NCI-H69 (cell line): ENCODE measurements at places on chromosomes 5 and 9.

DNA sequence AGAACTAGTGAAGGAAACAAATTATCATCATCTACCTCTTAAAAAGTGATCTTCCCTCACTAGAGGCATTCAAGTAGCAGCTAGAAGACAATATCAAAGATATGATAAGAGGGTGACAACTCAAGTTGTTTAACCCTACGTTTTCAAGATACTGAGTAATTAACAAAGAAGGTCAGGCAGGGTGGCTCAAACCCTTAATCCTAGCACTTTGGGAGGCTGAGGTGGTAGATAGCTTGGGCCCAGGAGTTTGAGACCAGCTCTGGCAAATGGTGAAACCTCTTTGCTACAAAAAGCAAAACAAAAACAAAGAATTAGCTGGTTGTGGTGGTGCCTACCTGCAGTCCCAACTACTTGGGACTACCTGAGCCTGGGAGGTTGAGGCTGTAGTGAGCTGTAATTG, 408.2 kb upstream of the TUSC1 start:
- no peak for DNase-seq

DNA sequence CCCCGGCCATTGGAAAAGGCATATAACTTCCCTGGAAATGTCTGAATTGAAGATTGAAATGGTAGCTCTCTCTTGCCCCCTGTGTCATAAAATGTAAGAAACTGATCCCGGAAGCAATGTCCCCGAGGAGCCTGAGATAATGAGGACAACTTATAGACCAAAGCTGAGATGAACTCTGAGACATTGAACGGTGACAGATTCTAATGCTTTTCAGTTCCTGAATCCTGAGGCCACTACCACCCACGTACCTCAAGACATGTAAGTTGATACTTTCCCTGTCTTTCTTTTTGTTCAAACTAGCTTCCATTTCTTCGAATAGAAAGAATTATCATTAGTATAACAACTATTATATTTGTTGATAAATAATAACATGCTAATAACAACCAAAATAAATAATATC, 51.0 kb downstream of the KIF4B start:
- no peak for DNase-seq

DNA sequence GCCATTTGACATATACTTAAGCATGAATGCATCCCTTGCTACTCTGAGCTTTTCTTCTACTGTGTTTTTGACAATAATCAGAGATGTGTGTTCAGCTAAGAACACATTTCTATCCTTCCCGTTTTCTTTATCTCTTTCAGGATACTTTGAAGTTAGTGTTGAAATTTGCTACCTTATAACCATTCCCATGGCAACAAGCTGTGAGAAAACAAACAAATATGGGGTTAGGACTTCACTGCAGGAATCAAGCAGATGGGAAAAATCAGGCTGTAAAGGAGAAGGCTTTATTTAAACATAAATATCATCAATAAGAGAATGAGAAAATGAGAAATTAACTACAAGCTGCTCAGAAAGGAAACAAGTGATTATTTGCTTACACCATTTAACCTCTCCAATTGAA, 35.2 kb downstream of the ZCCHC9 start:
- no peak for DNase-seq

DNA sequence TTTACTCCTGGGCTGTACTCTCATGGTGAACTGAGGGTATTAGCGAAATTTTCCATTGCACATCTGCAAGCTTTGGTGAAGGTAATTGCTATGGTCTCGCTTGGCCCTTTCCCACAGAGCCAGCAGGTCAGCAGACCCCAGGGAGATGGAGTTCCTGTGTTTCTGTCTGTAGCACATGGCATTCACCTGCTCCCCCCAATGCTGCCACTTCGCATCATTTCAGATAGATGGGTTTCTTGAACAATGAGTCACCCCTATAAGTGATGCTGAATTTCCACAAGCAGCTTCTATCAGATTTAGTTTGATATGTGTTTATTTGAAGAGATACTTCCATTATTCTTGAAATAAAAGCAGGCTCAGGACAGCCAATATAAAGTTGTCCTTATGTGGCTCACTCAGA, 117.8 kb downstream of the ERCC6L2 start:
- no peak for DNase-seq

DNA sequence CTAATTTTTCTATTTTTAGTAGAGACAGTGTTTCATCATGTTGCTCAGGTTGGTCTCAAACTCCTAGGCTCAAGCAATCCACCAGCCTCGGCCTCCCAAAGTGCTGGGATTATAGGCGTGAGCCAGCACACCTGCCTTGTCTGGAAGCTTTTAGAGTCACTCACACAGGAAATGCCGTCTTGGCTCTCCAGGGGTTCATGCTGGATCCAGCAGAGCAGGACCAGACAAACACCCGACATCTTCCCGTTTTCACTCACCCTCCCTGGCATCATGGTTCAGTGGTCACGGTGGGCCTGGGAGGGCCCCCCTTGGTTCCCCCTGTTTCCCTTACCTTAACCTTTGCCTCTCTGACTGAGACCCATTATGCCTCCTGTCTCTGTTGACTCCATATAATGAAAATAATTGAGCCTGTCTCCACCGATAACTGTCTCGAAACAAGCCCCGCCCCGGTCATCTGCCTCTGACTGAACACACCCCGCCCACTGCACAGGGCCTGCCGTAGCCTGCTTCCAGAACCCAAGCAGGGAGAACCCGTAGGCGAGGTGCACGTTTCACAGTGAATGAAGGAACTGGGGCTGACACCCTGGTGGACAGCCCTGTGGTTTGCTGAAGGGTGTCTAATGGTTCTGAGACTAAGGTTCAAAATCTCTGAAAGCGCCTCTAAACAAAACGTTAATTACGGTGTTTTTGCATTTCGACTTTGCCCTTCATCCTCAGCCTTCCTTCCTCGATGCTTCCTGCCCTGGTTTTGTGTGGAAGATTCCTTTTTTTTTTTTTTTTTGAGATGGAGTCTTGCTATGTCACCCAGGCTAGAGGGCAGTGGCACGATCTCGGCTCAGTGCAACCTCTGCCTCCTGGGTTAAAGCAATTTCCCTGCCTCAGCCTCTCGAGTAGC, 39.7 kb upstream of the SPRY4 start:
- DNase-seq: peak; percentile 85

- DNase-seq: no peak
Observed at GRCh38 chr5:180596115-180596667, 4.9 kb upstream of the SCGB3A1 start.

DNA sequence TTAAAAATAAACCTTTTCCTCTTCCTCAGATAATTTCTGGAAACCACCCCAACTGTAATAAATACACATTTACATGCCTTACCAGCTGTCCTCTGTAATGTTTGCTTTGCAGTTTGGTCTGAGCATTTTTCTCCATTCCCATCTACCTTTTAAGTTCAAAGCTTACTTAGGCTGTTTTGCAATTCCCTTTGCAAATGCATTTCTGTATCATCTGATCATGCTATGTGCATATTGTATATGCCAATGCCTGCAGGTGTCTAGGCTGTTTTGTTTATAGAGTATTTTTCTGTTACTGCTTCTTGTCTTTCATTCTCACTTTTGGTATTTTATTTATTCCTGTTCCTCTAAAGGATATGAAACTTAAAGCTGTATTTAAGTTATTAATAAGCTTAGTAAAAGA, 86.3 kb downstream of the SLC44A1 start:
- no peak for DNase-seq

DNA sequence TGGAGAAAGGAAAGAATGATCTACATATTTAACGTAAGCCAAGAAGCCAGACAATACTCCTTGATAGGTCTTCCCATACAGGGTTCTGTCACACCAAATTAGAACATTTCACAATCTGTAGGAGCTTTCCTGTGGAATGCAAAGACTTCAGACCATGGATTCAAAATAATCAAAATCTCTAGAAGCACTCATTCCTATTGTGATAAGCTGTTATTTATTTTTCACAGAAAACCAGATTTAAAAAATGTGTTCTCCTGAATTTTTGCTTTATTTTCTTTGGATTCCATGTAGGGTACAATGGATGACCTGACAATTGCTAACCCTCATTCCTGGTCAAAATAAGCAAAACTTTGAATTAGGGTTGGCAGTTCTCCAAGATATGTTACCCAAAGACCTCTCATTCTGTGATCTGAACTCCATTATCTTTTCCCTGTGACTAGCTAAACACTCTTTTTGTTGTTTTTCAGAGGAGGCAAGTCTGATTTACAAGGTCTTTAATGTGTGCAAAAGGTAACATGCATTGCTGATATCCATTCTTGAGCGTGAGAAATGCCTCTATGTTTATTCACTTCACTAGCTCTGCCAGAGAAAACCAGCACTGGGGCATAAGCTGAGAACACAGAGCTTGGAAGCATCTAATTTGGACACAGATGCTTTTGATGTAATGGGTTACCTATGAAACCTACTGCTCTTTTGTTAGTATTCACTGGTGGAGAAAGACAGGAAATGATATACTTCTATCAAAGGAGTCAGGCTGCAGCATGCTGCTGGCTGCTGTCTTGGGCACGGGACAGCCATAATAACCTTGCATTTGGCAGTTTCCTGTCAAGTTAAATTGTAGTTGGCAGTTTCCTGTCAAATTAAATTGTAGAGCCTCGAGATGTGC, 31.4 kb downstream of the ACTBL2 start:
- DNase-seq: peak; percentile 80

DNA sequence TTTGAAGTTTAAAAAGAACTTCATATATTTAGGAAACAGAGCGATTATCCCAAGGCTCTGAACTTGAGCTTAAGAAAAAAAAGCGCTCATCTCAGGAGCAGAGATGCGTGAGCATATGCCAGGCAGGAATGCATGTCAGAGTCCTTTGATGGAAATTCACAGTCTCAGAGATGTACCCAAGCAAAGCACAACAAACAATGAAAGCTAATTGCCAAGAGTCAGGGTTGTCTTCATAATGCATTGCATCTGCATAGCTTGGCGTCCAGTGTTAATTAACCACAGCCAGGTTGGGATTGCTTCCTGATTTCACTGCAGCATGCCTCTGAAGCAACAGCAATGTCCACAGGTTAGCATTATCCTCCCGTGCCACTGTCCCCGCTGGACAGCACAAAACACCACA, 907.0 kb upstream of the DMAC1 start:
- peak; percentile 83 for DNase-seq

DNA sequence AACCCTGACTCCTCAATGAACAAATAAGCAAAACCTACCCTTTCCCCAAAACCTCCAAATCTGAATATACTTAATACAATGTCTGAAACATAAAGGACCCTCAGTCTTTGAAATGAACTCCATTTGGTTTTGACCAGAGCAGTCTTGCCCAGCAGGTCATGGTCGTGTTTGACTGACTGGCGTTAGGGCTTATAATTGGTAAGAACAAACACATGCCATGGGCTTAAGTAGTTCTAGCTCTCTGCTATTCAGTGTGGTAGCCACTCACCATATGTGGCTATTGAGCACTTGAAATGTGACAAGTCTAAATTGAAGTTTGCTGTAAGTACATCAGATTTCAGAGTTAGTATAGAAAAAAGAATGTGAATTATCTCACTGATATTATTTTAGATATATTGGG, 42.1 kb downstream of the LRRTM2 start:
- peak; percentile 83 for DNase-seq

- DNase-seq: peak; percentile 37
Observed at GRCh38 chr5:113806250-113806649, 292.8 kb downstream of the YTHDC2 start.

DNA sequence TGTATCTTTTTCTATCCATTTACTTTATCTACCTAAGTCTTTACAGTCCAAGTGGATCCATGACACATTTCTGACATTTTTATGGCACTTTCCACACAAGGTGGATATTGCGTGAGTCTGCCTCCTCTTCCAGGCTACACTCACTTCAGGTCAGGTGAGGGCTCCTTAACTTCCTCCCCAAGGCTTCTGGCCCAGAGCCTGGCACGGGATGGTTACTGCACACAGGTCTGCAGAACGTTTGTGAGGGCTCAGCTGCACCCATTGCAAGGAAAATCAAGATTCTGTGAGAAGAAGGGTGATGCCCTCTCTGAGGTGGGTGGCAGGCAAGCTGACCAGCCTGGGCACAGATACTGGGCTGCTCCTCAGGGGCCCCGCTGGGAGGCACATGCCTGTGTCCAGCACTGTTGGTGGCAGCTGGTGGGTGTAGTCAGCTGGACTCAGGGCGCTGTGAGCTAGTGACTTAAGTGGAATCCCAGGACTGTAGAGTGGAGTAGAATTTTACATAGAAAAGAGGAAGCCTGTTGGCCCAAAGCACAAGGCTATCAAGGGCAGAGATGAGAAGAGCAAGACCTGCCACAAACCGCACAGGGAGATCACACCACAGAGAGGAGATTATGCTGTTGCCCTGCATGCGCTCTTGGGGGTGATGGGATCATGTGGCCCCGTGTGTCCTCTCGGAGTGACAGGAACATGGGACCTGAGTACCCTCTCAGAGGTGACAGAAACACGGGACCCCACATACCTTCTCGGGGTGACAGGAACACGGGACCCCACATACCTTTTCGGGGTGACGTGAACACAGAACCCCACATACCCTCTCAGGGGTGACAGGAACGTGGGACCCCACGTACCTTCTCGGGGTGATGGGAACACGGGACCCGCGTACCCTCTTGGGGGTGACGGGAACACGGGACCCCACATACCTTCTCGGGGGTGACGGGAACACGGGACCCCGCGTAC, 21.3 kb downstream of the AHRR start:
- DNase-seq: no peak

DNA sequence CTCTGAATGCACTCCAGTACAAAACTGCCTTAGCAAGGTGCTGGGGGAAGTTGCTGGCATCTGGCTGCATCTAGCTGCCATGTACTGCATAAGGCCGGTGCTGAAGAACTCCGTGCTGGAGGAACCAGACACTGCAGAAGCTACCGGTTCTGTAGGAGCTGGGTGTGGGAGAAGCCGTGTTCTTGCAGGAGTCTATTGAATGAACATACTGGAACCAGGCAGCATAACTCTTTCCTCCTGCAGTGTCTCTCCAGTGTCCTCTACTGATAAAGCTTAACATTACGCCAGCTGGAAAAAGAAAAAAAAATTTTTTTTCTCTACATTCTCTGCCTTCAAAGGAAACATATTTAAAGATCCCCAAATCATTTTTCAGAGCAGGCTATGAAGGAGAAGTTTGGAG, 38.5 kb downstream of the VPS13A start:
- DNase-seq: peak; percentile 26

- peak; percentile 49 for DNase-seq
Observed at GRCh38 chr5:133472829-133473228, 139.5 kb downstream of the FSTL4 start.

- DNase-seq: no peak
Observed at GRCh38 chr9:77375956-77376532, 198.7 kb downstream of the VPS13A start.

GRCh38 chr9:136634904-136635303, 27.8 kb upstream of the EGFL7 start:
- DNase-seq: no peak

DNA sequence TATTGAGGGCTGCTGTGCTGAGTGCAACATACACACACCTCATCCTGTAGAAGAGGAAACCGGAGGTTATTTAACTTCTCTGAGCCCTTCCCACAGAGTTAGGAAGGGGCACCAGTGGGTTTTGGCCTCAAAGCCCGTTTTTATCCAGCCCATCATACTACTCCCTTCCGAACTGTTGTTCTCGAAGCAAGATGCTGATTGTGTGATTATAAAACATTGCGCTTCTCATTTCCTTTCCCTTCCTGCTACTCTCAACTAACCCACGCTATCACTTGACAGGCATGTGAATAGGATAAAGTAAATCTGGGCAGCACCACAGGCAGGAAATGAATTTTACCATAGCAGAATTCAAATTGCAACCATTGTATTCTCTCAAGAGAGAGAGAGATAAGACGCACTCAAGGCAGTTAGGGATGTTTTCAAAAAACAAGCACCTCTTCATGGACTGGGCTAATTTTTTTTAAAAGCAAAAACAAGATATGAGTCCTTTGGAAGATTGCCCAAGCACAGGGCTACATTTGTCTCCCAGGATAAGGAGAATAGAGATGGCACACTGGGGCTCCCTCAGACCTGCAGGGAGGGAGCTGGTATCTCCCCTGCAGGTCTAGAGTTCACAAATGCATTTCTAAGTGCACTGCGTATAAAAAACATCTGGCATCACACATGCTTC, 52.6 kb downstream of the GNA14 start:
- peak; percentile 18 for DNase-seq
